ENCODE measurements at places on chromosomes 2 and 18.

GRCh38 chr18:6764382-6764781 is 34.9 kb downstream of the ARHGAP28 start:
- peak; percentile 77 for DNase-seq

DNA sequence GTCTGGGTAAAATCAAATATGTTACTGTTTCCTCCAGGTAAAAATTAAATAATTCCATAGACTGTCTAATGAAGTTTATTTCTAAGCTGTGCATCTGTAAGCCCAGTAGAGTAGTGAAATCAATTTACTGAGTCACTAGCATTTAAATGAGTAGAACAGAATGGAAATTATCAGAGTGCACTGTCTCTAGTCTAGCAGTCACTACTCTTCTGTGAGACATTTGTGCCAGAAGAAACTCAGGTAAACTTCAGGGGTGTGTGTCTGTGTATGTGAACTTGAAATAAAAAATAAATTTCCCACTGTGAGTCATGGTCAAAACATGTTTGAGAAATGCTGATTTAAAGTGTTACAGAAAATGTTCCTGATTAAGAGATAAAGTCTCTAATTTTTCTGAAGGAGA is 146.4 kb downstream of the RIF1 start:
- DNase-seq, result no peak

GRCh38 chr18:3233433-3234168 is 13.8 kb upstream of the MYOM1 start:
- DNase-seq, result no peak

DNA sequence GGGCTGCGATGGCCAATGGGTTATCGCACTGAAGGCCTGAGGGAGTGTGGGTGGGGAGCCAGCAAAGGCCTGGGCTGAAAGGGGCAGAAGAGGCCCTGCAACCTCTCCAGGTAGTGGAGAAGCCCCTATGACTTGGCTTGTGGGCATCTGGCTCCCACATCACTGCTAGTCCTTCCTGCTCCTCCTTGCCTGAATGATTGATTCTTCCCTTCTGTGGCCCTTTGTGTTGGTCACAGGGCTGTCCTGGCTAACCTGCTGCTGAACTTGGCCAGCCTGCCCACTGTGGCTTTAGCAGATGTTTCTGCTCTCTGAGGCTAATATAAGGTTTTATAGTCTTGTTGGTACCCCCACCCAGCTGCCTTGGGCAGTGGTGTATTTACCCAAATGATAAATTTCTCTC is 136.2 kb upstream of the ALPP start:
- DNase-seq, result no peak

DNA sequence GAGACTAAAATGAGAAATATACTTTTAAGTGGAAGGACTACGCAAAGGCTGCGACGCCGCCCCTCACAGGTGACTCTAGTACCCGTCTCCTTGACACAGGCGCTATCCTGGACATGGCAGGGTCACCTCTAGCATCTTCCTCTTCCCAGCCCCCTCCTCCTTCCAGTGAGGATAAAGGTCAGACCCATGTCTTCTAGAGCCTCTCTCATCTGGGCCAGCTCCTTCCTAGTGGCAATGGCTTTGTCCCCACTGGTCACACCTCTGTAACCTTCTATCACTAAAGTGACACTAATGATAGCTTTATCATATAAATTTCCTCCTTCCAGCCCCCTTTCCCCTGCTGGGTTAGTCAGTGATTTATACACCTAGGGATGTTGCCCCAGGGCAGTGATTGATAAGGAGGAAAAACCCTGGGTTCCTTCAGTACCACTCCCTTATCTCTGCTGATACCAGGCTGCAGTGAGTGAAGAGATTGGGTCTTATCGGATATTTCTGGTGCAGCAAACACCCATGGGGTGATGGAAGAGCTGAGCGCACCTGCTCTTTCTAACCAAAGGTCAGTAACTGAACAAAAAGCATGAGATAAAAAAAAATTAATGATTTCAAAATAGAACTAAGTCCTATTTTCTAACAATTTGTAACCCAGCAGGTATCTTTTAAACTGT is 62.0 kb upstream of the FZD5 start:
- DNase-seq, result no peak

GRCh38 chr2:5454051-5454390 is 238.2 kb upstream of the SOX11 start:
- DNase-seq, result no peak

Data from thyroid gland (tissue), 4 donors.